T-helper 2 cell treated with Interferon-gamma antibody and Interleukin-4, amounts not matched to agents 5 μg/mL and 100 μg/mL, for 36 hours (primary cell): ENCODE measurements at places on chromosomes 7 and 10.

DNA sequence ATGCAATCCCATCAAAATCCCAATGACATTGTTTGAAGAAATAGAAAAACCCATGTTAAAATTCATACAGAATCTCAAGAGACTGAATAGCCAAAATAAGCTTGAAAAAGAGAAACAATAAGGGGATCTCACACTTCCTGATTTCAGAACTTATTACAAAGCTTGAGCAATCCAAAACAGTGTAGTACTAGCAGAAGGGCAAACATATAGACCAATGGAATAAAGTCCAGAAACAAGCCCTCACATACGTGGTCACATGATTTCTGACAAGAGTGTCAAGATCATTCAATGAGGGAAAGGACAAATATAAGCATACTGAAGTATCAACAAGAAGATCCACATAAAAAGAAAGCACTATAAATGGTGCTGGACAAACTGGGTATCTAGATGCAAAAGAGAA is 31.9 kb downstream of the MICU1 start:
- no peak for DNase-seq

- no peak for DNase-seq
Observed at GRCh38 chr10:120184547-120185337, 272.3 kb upstream of the PLPP4 start.

GRCh38 chr7:33072471-33072870 is 9.9 kb upstream of the NT5C3A start:
- DNase-seq = no peak

DNA sequence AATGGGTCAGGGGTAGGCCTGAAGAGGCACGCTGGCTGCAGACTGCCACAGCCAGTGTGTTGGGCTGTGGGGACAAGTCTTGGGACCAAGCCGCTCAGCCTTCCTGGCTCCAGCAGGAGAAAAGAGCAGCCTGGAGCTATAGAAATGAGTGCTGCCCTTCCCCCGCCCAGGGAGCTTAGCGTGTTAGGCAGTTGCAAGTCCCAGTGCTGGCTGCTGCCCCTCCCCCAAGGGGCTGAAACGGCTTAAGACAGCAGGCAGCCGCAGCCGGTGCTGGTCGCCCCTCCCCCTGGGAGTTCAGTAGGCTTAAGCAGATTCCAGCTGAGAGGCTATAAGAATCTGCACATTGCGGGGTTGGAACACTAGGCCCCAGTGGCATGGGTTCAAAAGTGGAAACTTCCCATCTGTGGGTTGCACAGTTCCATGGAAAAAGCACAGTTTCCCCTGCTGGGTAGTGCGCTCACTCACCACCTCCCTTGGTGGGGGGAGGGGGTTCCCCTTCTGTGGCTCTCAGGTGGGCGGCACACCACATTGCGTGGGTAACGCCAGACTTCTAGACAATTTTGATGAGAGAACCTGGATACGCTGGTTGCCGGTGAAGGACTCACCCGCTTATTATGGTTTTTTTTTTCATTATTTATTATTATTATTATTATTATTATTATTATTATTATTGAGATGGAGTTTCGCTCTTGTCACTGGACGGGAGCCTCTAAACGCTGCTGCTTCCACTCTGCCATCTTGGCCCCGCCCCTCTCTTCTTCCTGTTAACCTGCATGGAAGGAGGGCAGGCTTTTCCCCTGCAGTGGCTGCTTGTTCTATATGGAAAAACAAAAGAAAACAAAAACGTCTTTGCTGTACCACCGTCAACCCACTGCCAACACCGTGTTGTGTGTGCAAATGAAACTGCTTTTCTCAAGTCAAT is 151.1 kb downstream of the CXCL12 start:
- no peak for DNase-seq

GRCh38 chr7:2173189-2173827 is 59.4 kb downstream of the MAD1L1 start:
- DNase-seq = no peak

- DNase-seq = no peak
Observed at GRCh38 chr10:132593389-132593788, 55.8 kb downstream of the INPP5A start.
